Activated CD4-positive, alpha-beta T cell treated with anti-CD3 and anti-CD28 coated beads, Interleukin-2, amount 50 U/mL, for 16 hours (primary cell): ENCODE measurements at places on chromosomes 16 and 17.
A peak's percentile ranks its signal among the peaks of the same experiment; 100 is the strongest.

DNA sequence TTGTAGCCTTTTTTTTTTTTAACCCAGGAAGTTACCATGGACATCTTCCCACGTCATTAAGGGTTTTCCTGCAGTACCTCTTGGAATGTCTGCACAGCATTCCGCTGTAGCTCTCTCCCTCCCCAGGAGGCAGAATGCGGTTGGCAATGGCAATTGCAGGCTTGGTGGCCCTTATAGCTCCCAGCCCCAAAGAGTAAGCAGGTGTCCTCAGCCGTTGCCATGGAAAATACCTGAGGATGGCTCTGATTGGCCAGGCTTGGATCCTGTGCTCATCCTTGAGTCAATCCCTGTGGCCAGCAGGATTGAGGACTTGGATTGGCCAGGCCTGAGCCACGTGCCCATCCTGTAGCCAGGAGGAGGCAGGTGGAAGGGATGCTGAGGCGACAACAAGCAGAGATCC lies 15.5 kb upstream of the TIMP2 start:
- DNase-seq: no peak

DNA sequence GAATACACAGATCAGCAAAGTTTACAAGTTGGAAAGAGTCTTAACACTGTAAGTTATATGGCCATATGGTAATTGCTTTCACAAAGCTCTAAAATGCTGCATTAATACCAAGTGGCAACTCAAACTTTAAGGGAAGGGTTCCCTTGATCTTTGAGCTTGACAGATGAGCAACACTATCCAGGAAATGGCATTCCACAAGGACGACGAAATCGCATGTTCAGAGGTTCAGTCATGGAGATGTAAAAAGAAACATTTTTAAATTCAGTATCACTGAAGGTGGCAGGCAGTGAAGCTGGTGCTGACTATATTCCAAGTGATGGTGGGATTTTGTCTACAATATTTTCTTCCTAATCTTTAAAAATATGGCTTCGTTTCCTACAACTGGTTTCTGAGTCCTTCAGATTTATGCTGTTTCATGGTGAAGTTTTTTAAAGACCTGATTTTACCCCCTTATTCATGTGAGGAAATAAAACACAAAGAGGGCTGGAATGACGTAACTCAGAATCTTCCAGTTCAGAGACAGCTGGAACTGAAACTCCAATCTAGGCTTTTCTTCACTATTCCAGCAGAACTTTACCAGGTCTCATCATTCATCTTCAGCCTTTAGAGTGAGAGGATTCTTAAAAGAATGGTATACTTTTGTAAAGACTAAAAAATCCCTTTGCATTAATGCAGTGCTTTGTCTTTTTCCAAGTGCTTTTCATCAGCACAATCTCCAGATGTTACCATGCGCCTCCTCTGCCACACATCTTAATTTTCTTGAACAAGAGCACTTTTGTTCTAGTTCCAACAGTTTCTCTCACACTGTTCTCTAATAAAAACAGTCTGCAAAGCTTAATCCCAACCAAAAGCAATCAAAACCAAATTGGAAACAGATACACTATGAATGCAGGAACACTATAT lies 20.2 kb downstream of the CHCT1 start:
- no peak for DNase-seq

- DNase-seq: peak; percentile 63
Measured at GRCh38 chr17:38591759-38592241, 14.0 kb downstream of the SRCIN1 start.

DNA sequence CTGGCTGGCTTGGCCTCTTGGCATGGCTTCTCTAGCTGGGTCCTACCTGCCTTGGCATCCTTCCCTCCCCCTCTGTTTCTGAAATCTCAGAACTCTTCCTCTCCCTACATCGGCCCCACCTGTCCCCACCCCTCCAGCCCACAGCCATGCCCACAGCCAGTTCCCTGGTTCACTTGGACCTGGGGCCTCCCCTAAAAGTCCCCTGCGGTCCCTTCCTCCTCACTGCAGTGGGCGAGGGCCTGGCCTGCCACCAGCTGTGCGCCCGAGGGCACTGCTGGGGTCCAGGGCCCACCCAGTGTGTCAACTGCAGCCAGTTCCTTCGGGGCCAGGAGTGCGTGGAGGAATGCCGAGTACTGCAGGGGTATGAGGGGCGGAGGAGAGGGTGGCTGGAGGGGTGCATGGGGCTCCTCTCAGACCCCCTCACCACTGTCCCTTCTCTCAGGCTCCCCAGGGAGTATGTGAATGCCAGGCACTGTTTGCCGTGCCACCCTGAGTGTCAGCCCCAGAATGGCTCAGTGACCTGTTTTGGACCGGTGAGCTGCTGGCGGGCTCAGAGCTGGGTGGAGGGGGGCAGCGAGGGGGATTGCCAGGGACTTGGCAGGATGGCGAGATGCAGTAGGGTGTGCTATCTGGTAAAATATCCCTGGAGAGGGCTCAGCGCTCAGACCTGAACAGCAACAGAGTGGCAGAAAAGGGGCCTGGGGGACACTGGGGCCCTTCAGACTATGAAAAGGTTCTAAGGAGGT lies 14.1 kb downstream of the MIEN1 start:
- no peak for DNase-seq

GRCh38 chr16:88702371-88703210 lies 3.6 kb downstream of the RNF166 start:
- DNase-seq: no peak

DNA sequence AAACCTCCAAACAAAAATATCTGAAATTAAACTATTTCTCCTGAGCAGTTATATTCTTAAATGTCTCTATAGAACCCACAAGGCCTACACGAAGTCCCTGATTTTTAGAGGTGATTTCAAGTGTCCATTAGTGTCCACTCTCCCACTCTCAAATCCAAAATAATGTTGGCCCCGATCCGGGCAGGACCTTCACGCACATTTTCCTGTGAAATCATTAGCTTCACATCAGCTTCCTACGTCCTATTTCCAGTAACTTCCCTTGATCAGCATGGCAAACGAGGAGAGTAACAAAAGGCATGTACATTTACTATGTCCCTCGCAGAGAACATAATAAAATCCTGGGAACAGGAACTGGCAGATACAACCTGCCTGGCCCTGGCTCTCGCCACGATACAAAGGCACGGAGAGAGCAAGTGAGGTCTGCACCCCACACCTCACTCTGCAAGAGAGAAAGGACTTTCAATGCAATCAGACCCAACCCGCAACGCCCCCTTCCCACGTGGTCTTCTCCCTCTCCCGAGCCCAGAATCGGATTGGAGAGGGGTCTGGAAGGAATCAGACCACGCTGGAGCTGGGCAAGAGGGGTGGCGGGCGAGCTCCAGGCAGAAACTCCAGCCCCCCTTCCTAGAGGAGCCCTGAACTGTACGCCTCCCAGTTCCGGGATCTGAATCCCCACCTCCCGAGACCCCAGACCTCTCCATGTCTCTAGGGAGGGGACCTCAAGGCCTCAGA lies 17.5 kb upstream of the C17orf78 start:
- DNase-seq: peak; percentile 52

- DNase-seq: peak; percentile 74
Measured at GRCh38 chr16:31880322-31880979, 6.8 kb downstream of the ZNF267 start.

- no peak for DNase-seq
Measured at GRCh38 chr17:28476076-28476865, 2.8 kb downstream of the SLC13A2 start.

DNA sequence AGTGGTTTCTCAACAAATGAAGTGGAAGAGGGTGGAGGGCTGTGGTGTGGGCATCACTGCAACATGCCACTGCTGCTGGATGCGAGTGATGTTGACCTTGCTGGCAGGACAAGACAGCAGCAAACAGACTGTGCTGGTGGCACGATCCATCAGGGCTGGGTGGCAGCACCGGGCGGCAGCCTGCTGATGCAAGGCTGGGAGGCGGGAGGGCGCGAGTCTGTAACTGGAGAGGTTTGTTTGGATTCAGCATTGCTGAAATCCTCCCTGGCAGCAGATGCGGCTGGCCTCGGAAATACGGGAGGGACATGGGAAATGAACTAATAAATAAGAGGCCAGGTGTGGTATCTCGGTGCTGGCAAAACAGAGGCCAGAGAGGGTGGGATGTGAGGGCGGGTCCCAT lies 224.2 kb downstream of the ENGASE start:
- DNase-seq: no peak

- DNase-seq: no peak
Measured at GRCh38 chr17:73290399-73291259, 21.2 kb downstream of the CDC42EP4 start.

GRCh38 chr16:65621640-65622039 lies 499.8 kb upstream of the CDH11 start:
- DNase-seq: no peak

DNA sequence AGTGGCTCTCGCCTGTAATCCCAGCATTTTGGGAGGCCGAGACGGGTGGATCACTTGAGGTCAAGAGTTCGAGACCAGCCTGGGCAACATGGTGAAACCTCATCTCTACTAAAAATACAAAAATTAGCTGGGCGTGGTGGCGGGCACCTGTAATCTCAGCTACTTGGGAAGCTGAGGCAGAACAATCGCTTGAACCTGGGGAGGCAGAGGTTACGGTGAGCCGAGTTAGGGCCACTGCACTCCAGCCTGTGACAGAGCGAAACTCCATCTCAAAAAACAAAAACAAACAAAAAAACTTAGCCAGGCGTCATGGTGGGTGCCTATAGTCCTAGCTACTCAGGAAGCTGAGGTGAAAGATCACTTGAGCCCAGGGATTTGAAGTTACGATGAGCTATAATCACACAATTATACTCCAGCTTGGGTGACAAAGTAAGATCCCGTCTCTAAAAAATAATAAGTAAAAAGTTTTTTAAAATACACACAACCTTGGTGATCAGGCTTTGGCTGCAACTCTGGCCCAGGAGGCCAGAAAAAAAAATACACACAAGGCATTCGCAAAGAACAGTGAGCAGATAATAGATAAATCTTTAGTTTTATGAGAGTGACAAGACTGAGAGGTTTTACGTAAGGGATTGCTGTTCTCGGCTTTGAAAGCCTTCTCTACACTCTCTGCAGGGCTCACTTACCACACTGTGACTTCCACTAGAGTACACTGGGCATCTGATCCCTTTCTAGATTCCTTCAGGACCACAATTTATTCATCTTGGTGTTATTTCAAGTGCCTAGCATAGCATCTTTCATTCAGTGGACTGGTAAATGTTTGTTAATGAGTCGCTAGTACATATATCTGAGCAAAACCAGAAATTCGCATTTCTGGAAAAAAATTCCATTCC lies 5.9 kb downstream of the GSPT1 start:
- no peak for DNase-seq

- DNase-seq: no peak
Measured at GRCh38 chr17:68325961-68326360, 34.7 kb downstream of the ARSG start.

GRCh38 chr17:49407086-49407485 lies 7.6 kb downstream of the PHB1 start:
- no peak for DNase-seq

- no peak for DNase-seq
Measured at GRCh38 chr17:33109336-33110072, 117.9 kb downstream of the SPACA3 start.

- DNase-seq: no peak
Measured at GRCh38 chr17:43069368-43069898, 44.4 kb downstream of the RND2 start.

DNA sequence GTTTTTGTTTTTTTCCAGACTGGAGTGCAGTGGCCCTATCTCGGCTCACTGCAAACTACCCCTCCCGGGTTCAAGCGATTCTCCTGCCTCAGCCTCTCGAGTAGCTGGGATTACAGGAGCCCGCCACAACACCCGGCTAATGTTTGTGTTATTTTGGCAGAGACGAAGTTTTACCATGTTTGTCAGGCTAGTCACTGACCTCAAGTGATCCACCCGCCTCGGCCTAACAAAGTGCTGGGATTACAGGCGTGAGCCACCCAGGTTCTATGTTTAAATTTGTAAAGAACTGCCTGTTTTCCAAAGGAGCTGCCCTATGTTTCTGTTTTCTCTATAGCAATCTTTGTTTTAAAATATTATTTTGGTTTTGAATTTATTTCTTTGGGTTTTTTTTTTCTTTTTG lies 13.8 kb upstream of the C16orf87 start:
- DNase-seq: no peak

DNA sequence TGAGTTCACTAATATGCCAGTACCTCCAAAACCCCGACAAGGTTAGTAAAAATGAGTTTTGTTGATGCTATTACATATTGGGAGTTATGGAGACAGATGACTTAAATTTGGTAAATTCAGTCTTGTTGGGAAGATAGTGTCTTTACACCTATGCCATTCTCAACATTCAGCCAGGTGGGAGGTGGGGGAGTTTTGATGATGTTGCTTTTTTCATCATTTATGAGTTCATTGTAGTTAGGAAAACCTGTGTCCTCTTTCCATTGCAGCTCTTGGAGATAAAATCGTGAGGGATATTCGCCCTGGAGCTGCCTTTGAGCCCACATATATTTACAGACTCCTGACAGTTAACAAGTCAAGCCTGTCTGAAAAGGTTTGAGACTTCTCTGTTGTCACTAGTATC lies 59.9 kb upstream of the CRISPLD2 start:
- DNase-seq: no peak

DNA sequence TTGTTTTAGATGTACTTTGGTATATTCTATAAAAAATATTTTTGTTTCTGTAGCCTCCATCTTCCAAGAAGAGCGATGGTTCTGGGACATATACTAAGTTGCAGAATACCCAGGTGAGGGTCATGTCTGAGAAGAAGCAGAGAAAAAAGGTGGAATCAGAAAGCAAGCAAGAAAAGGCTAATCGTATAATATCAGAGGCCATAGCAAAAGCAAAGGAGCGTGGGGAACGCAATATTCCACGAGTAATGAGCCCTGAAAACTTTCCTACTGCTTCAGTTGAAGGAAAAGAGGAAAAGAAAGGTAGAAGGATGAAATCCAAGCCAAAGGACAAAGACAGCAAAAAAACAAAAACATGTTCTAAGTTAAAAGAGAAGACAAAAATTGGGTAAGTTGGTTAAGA lies 154.6 kb downstream of the CHD9 start:
- DNase-seq: no peak

DNA sequence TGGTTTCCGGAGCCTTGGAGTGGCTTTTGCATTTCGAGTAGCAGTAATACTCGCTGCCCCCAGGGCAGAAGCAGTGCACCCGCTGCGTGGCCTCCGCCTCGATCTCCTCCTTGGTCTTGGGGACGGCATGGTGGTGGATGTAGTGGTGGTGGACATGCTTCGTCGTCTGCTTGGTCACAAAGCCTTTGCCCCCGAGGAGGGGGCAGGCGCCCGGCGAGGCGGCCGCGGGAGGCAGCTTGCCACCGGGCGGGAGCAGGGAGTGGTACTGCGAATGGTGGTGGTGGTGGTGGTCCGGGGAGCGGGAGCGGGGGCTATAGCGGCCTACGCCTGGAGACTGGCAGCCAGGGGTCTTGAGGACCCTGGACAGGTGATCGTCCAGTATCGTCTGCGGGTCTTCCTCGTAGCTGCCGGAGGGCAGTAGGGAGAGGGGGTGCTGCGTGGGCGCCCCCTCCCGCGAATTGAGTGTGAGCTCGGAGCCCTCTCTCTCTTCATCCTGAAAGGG lies 24.1 kb downstream of the AXIN2 start:
- no peak for DNase-seq

- peak; percentile 63 for DNase-seq
Measured at GRCh38 chr17:78484271-78485246, 92.6 kb downstream of the DNAH17 start.

GRCh38 chr17:7858522-7858810 lies 663 bp downstream of the CYB5D1 start:
- peak; percentile 47 for DNase-seq

- no peak for DNase-seq
Measured at GRCh38 chr17:39618246-39618913, 8.4 kb upstream of the PPP1R1B start.

GRCh38 chr17:36641877-36642845 lies 40.8 kb downstream of the MRM1 start:
- peak; percentile 16 for DNase-seq
